Kasumi-1 (cell line): ENCODE measurements at places on chromosomes 5 and 9.

DNA sequence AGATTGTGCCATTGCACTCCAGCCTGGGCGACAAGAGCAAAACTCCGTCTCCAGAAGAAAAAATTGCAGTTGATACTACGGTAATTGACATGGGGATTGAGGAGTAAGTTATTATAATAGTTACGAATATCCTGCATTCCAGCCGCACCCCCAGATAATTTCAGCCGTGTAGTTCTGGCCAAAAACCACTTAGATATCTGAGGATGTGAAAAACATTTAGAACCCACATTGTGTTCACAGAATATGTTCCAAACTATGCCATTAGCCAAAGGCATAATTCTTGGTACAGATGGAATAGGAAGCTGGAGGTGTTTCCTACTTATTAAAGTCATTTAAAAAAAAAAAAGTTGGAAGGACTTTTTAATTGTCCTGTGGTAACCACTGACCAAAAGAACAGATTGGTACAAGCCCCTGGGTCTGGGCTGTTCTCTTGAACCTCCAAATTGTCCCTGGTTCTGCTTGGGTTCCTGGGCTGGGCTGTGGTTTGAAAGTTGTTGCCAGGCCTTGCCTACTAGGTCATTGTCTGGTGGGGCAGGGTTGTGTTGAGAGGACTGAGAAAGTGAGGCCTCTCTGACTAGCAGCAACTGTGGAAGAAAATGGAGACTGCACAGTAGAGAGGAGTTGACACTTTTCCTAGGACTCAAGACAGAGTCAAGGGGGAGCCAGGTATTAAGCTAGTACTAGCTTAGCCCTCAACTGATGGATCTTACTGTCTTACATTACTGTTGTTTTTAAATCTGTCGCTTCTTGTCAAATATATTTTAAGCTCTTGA lies 198.8 kb downstream of the NR3C1 start:
- DNase-seq, result no peak

DNA sequence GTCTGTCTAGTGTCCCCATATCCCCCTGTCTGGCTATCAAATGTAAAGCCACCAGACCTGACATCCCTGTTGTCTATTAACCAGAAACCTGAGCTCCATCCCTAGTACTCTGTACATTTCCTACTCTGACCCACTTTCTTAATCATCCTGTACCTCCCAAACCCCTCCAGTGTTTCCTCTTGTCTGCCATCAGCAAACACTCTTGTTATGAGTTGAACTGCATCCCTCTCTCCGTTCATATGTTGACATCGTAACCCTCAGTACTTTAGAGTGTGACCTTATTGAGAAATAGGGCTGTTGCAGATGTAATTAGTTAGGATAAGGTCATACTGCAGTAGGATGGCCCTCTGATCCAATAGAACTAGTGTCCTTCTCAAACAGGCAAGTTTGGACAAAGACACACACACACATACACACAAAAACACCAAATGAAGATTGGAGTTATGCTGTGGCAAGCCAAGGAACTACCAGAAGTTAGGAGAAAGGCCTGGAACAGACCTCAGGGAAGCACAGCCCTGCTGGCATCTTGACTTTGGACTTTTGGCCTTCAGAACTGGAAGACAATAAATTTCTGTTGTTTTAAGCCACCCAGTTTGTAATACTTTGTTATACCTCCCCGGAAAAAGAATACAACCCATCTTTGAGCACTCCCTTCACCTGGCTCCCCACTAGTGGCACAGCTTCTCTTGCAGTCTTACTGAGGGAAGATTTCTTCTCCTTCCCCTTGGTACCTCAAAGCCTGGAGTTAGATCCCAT lies 180.0 kb upstream of the PTGER4 start:
- no peak for DNase-seq

DNA sequence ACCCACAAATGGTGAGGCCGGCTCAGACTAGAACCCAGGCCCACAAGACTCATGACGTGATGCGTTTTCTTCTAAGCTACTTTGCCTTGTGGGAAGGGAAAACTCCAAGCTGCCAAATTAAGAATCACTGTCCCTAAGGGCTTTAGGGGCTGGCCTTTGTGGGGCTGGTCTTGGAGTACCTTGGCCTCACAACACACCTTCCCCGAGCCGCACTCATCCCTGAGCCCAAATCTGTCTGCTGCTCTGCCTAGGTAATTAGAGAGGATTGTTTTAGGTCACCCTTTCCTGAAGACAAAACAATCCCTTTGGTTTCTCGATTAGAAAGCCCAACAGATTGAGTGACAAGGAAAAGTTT lies 137.3 kb downstream of the SEMA6A start:
- DNase-seq, result no peak

DNA sequence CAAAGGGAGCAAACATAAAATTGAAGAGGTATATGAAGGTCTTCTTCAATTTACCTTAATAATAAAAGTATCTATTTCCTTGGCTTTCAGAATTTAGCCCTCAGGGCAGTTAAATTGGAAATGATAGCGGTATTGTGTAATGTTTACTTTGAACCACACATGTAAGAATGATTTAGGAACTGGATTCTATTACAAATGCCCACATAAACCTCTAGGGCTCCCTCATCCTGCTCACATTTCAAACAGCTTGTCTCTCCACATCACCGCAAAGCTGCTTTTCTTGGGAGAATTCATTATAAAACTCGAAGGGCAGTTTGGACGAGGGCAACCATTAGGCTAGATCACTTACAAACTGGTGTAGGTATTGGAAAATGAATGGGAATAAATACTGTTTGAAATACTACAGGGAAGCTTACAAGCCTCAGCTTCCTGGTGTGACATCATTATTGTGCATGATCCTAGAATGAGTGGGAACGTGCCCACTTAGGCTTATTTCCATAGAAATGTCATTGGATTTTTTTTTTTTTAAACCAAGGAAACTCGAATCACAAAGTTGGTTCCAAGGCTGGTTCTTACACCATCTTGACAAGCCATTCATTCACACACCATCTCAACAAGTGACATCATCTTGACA lies 47.3 kb downstream of the MTRR start:
- DNase-seq, result no peak

DNA sequence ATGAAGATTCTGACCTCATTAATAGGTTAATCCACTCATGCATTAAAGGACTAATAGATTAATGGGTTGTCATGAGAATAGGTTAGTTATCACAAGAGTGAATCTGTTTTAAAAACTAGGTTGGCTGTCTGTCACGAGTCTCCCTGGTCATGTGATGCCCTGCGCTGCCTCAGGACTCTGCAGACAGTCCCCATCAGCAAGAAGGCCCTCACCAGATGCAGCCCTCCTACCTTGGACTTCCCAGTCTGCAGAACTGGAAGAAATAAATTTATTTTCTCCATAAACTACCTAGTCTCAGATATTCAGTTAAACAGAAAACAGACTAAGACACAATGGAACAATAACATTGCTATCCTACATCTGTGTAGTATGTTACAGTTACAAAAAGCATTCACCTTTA lies 227.4 kb downstream of the ASTN2 start:
- DNase-seq, result no peak

DNA sequence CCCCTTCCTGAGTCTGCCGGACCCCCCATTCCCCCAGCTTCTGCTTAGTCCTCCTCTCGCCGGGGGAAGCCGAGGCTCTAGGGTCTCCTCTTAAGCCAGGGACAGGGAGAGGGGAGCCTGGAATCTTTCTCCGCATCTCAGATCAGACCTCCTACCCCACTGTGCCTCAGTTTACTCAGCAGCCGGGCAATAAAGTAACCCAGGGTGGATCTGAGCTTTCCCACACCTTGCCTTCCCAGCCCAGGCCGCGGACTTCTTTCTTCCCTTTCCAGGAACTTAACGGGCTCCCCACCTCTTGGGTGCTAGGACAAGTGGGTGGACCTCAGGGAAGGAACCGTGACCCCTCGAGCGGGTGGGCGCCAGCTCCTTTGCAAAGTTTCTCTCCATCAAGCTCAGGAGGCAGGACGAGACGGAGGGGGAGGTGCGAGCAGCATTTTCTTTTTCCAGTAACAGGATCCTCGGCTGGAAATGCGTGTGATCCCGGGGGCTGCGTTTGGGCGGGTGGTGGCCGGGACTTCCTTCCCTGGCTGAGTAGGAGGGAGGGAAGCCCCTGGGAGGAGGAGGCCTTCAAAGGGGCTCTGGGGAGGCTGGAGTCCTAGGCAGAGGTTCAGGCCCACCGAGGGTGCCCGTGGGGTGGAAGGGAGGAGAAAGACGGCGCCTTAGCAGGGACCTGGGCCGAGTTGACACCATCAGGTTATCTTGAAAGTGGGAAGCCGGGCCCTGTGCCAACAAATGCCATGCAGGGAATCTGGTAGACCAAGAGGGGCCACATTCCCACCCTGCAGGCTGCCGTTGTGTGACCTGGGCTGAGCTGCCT lies 795 bp downstream of the DAB2IP start:
- DNase-seq, result no peak

DNA sequence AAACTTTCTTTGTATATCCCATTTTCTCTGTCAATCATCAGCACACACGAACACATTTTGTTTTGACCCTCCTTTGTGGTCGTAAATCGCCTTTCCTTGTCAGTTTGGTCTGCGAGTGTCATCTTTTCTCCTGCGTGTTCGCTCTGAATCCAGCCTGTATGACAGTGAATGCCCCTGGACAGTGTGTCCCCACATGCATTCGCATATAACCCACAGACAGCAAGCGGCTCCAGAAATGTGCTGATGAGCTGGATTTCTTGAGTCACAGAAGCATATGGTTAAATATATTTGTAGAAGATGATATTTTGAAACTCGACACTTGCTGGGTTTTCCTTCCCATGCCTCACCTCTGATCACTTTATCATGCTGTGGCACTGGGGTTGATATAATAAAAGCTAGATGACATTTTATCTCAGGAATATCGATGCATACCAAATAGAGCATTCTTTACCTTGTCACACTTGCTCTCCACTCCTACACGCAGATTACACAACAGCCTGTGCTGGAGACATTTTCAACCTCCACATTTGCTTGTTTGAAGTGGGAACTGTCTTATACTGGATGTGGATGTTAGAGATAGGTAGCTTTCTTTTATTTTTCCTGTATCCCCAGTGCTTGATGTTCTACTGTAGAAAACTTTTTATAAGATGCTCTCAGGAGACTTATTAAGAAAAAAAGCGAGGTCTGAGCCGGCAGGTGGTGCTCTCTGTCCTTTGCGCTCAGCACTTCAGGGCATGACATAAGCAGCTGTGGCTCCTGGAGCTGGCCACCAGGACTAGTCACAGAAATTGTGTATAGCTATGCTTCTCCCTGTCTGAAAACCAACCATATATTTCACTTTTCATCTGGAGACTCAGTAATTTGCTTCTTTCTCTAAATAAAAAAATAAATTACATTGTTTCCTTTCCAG lies 215.1 kb downstream of the SH3GL2 start:
- DNase-seq, result no peak

DNA sequence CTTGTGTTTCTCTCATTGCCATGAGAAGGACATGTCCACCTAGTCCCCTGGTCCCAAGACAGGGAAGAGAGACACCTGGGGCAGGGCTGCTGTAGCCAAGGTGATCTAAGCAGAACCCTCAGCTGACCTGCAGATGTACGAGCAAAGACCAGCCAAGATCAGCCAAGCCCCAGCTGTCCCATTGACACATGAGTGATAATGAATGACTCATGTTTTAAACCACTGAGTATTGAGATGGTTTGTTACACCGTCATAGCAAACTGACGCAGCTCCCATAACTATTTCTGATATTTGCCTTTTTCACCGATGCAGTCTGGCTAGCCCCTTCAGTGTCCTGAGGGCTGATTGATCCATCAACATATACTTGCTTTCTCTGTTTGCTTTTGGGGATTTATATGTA lies 6.7 kb downstream of the OR1K1 start:
- DNase-seq, result no peak

GRCh38 chr5:56055287-56055686 lies 60.5 kb upstream of the IL6ST start:
- DNase-seq, result no peak

DNA sequence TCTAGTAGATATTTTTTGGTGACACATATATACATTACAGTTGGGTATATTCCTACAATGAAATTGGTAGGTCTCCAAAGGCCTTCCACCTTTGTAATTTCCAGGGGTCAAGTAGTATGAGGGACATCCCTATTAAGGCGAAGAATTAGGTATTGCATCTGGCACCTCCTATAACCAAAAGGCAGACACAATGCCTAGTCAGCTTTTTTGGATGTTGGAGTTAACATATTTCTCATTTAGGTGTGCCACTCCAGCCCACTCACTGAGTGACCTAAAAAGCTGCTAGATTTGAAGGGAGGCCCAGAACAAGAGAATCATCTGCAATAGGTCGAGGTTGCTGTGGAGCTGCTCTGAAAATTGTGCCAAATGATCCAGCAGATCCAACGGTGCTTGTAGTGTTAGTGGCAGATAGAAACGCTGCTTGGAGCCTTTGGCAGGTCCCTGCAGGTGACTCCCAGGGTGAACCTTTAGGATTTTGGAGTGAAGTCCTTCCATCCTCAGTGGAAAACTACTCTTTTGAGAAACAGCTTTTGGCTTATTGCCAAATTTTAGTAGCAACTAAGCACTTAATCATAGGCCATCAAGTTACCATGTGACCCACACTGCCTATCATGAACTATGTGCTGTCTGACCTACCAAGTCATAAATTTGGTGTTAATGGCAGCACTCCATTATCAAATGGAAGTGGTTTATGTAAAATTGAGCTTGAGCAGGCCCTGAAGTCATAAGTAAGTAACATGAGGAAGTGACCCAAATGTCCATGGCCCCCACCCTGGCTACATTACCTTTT lies 15.7 kb upstream of the FNIP1 start:
- no peak for DNase-seq

DNA sequence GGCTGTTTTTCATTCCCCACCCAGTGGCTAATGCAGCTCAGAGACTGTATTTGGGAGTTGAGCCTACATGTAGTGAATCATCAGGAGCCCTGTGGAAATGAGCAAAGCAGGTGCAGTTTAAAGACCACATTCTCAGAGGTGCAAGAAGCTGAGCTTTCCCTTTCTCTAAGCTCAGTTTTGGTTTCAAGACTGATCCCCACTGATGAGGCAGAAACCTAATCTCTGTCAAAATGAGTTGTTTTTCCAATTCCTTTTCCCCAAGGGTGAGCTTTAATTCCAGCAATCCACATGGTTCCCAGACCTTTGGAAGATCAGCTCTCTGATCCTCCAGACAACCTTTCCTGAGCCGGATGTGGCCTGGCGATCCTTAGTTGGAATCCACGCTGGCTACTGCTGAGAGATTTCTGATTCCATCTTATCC lies 420.5 kb downstream of the EBF1 start:
- DNase-seq, result no peak

DNA sequence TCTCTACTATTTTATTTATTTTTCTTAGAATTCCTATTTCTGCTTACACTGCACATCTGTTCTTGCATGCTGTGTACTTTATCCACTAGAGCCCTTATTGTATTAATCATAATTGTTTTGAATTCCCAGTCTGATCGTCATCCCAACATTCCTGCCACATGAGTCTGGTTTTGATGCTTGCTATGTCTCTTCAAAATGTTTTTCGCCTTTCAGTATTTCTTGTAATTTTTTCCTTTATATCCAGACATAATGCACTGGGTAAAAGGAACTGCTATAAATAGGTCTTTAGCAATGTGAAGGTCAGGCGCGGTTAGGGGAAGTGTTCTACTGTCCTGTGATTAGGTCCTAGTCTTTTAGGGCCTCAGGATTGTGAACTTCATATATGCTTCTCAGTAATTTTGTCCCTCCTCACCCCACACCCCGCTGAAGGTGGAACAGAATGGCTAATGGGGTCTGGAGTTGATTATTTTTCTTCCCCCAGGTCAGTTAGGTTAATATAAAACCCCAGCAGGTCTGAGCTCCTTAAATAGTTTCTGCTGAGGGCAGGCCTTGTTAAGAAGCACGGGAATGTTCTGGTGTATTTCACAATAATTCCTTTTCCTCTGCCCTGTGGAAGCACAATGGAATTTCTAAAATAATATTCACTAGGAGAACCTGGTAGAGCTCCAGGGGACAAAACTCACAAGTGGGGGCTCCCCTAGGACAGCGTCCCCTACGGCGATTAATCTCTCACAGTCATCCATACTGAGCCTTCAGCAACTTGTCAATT lies 146.6 kb upstream of the TUT7 start:
- no peak for DNase-seq
